ENCODE measurements at places on chromosomes 4 and X.

GRCh38 chr4:2886622-2887021 lies 43.0 kb downstream of the ADD1 start:
- no peak for DNase-seq

- DNase-seq, result no peak
These were observed 1.4 kb upstream of the MTHFD2L start for GRCh38 chr4:74156521-74156920.

DNA sequence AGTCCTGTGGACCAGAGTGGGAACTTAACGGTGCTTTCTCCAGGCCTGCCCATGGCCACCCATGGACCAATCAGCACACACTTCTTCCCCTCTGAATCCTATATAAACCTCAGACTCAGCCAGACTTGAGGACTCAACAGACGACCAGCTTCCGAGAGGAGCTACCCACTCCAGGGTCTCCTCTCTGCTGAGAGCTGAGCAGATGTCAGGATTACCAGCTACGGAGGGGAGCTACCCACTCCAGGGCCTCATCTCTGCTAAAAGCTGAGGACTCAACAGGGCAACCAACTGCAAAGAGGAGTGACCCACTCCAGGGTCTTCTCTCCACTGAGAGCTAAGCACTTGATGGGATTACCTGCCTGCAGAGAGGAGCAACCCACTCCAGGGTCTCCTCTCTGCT lies 80.0 kb upstream of the DDX60 start:
- DNase-seq, result no peak

DNA sequence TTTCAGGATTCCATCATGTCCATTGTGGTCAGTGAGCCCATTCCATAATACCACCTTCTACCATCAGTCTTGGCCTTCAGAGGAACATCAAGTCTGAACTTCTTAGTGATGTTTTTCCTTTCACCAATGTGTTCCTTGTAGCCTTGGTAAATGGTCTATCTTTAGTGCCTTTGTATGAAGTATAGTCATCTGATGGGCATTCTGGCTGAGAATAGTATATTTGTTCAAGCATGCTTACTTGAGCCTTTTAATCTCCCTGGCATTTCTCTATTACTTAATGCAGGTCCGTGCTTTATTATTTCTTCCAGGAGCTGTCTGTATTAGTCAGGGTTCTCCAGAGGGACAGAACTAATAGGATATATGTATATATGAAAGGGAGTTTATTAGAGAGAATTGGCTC lies 99.7 kb downstream of the TLL1 start:
- no peak for DNase-seq

GRCh38 chr4:42339935-42340406 lies 57.3 kb upstream of the SHISA3 start:
- no peak for DNase-seq

All from HS-27A (cell line).